ENCODE measurements at places on chromosomes 16 and 17. TPM values are rescaled to one million over a fixed set of nuclear protein-coding genes. Genes with fewer than 3 reads are reported as not detected.

Gene XYLT1
- 0.09 TPM for total RNA-seq

- H3K36me3 ChIP-seq = no peaks in the 10 kb centered on the region
- H3K27ac ChIP-seq = no peak overlapping the region
- DNase-seq = no peak
- H3K4me3 ChIP-seq = no peak overlapping the region
- H3K4me1 ChIP-seq = no peaks in the 10 kb centered on the region
Observed at GRCh38 chr16:17448640-17449638, 21.8 kb downstream of the XYLT1 start.

Gene CYGB
- 0.13 TPM for total RNA-seq

GRCh38 chr16:31696968-31697743 lies 169.5 kb downstream of the AHSP start:
- peak; percentile 70 for DNase-seq
- H3K4me3 ChIP-seq = no peak overlapping the region
- peaks cover 1% of the 10 kb centered on the region for H3K36me3 ChIP-seq
- no peak overlapping the region for H3K27ac ChIP-seq
- H3K27me3 ChIP-seq = no peaks in the 10 kb centered on the region

DNA sequence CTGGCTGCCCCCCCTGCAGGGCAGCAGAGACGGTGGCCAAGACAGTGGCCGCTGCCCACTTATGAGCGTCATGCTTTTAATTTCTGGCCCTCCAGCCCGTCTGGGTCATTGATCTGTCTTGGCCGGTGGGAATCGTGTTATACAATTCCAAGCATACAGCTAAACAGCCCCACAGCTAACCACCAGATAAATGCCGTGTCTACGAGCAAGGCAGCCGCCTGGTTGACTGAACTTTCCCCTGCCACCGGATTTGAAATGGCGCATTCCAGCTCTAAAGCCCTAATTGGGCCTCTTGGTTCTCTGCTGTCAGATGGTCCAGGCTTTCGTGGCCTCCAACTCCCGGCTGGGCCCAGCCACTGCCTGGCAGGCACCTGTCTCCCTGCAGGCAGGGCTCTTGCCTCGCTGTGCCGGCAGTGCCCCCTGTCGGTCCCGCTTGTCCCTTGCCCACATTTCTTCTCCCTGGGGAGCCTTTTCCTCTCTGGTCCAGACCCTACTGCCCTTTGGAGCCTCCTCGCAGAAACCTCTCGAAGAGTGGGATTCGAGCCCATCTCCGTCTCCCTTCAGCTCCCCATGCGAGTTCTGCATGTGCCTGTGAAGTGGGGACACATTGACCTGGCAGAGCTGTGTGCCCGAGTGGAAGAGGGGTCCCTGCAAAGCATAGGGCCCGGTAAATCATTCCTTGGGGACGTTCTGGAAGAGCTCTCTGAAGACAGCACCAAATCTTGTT lies 1.8 kb upstream of the RBFOX3 start:
- peak; percentile 80 for DNase-seq
- no peak overlapping the region for H3K4me3 ChIP-seq
- no peak overlapping the region for H3K27ac ChIP-seq
- peaks cover 12% of the 10 kb centered on the region for H3K4me1 ChIP-seq

DNA sequence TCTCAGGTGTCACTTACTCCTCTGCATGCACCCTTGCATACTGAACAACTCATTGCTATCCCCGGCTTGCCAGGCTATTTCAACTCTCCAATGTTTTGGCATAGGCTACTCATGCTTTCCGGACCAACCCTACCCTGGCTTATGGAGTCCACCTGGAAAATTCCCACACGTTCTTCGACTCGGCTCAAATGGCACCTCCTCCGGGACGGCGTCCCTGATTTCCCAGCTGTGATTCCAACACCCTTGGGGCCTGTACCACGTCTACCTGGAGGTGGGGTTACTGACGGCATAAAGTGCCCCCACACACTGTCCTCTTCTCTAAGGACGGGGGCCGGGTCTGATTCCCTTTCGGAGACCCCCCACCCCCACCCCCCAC lies 498 bp downstream of the SMYD4 start:
- no peaks in the 10 kb centered on the region for H3K27me3 ChIP-seq
- H3K27ac ChIP-seq = peak overlapping the region; percentile 55
- H3K4me1 ChIP-seq = peaks cover 8% of the 10 kb centered on the region
- H3K4me3 ChIP-seq = peak overlapping the region; percentile 81

Gene MAPT
- total RNA-seq = 1.1 TPM

Gene MT1E
- 0.74 TPM for total RNA-seq

GRCh38 chr16:11005611-11005975 lies 61.2 kb downstream of the CLEC16A start:
- H3K27ac ChIP-seq = no peak overlapping the region
- DNase-seq = no peak
- H3K4me3 ChIP-seq = no peak overlapping the region
- H3K36me3 ChIP-seq = peaks cover 20% of the 10 kb centered on the region

- no peak for DNase-seq
- 0 out of 2 replicates have a peak overlapping the region, but pooled peaks have one; percentile 8 for H3K4me3 ChIP-seq
- H3K36me3 ChIP-seq = no peaks in the 10 kb centered on the region
- H3K4me1 ChIP-seq = peaks cover 89% of the 10 kb centered on the region
- peak overlapping the region; percentile 73 for H3K27ac ChIP-seq
- H3K27me3 ChIP-seq = no peaks in the 10 kb centered on the region
Observed at GRCh38 chr16:75064403-75065148, 52.0 kb downstream of the LDHD start.

DNA sequence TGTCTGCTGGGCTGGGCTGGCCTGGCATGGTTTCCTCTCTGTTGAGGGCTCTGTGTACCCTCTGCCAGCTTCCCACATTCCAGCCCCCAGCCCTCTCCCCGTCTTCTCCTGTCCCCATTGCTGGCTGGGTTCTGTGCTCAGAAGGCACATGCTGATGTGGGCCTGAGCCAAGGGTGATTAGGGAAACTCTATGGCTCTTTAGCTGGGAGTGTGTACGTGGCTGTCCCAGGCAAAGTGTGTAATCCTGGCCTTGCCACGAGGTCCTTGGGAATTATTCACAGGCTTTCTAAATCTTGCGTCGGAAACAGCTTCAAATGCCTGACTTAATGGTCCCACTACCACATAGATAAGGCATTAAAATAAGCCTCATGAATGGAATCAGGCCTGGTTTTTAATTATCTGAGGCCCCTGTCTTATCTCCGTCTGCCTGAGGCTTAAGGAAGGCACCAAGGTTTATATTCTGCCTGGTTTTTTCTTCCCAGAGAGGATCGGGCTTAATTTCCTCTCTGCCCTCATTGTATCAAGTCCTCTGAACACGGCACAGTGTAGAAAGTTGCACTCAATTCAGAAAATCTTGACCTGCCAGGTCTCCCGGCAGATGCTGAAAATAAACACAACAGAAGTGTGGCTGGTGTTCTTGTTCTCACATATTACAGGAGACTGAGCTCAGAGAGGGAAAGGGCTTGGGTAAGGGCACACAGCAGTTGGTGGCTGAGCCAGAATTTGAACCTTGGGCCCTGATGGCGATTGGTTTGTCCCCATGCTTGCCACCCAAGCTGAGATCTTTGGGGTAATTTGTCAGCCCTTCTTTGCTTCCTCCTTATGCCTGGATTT lies 52.9 kb upstream of the LGALS9 start:
- H3K27ac ChIP-seq = peak overlapping the region; percentile 92
- peaks cover 36% of the 10 kb centered on the region for H3K36me3 ChIP-seq
- no peak for DNase-seq
- H3K4me1 ChIP-seq = peaks cover 74% of the 10 kb centered on the region

Gene SCN4A
- 1.4 TPM for total RNA-seq

- peak; percentile 79 for DNase-seq
- H3K27ac ChIP-seq = no peak overlapping the region
- H3K36me3 ChIP-seq = no peaks in the 10 kb centered on the region
- H3K4me1 ChIP-seq = peaks cover 9% of the 10 kb centered on the region
Observed at GRCh38 chr17:36629252-36629847, 28.0 kb downstream of the MRM1 start.

DNA sequence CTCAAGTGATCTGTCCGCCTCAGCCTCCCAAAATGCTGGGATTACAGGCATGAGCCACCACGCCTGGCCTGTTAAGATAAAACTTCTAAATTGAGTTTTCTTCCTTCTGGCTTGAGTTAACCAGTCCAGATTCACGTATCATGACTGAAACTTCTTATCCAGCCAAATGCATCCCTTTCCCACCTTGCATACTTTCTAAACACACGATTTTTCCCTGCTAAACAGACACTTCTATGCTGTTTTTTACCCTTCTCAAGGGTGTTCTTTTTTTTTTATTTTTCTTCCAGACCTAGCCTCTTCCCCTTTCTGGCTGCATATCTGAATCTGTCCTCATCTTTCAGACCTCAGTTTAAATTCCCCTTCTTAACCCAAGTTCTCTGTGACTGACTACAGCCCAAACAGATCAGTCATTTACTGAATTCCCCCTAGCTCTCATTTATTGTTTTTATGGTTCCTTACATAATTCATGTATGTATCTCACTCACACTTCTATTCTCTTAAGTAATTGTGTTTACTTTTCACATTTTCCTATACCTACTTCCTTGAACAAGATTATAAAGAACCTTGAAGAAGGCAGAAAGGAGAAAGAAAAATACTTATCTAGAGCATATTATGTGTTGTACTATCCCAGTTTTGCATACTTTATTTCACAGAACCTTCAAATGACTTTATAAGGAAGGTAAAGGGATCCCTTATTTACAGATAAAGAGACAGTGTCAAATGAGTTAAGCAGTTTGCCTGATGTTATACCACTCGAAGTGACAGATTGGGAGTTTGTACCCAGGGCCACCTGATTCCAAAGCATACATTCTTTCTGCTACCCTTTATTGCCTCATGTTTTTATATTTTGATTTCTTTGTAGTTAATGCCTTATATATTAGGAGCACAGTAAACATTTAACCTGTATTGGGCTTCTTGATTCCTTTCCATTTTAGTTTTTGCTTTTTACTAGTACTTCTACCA lies 5.2 kb downstream of the EVI2B start:
- H3K4me1 ChIP-seq = peaks cover 12% of the 10 kb centered on the region
- no peak overlapping the region for H3K4me3 ChIP-seq
- no peaks in the 10 kb centered on the region for H3K36me3 ChIP-seq
- peak overlapping the region; percentile 1 for H3K27ac ChIP-seq
- H3K27me3 ChIP-seq = no peaks in the 10 kb centered on the region
- DNase-seq = peak; percentile 16

- H3K4me3 ChIP-seq = no peak overlapping the region
- no peak overlapping the region for H3K27ac ChIP-seq
- peaks cover 75% of the 10 kb centered on the region for H3K36me3 ChIP-seq
Observed at GRCh38 chr17:76091526-76092286, 11.9 kb downstream of the EXOC7 start.

DNA sequence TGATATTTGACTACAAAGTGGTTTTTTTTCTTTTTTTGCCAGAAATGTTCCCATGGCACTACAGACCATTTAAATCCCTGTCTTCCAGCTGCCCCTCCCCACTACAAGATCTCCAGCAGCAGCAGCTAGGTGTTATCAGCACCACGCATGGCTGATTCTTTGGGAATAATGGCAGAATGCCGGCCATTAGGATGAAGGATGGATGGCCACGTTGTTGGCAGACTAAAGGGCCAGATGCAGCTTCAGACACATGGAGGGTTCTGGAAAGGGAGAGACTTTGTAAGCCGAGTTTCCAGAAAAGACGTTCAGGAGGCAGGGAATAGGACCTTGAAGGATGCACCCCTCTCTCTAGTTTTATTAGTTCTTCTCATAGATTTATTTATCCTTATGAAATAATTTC lies 10.3 kb upstream of the MED9 start:
- DNase-seq = no peak
- H3K4me1 ChIP-seq = no peaks in the 10 kb centered on the region
- H3K36me3 ChIP-seq = no peaks in the 10 kb centered on the region
- peaks cover 20% of the 10 kb centered on the region for H3K27me3 ChIP-seq
- H3K4me3 ChIP-seq = no peak overlapping the region

- peak within 1 kb of the TSS; percentile 64 for H3K27ac ChIP-seq
- DNase-seq = peak; percentile 96
- peaks cover 27% of the 10 kb centered on the region for H3K4me1 ChIP-seq
- peak within 1 kb of the TSS; percentile 73 for H3K4me3 ChIP-seq
- peaks cover 6% of the 10 kb centered on the region for H3K36me3 ChIP-seq
Observed at GRCh38 chr17:43546319-43547188, at the start of gene ETV4. Gene ETV4 (minus strand): TSS chr17:43546340. CDS start chr17:43545617, 723 bp downstream.

DNA sequence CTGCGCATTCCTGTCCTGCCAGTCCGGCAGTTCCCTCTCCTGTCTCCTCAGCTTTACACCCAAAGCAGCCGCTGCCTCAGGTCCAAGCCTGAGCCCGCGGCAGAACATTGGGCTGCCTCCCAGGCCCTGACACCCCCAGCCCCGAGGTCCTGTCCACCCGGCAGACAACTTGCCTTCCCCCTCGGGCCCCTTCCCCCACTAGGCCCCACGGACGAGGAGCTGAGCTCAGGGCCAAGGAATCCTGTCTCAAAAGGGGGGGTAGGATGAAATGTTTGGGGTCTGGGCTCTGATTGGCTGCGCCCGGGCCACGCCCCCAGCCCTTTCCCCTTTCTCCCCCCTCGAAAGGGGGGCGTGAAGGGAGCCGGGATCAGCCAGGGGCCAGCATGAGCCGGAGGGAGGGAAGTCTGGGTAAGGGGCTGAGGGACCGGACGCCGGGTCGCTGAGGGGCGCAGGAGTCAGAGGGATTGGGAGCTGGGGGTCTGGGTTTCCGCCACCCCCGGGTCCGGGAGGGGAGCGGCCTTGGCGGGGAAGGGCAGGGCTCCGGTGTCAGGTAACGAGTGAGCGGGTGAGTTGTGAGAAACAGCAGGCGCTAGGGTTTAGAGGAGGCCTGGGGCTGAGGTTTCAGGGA lies at the start of gene CTF1:
TSS of gene CTF1 (plus strand) at position 354 of the 628 bp plus-strand sequence. CDS start at position 384, 30 bp downstream.
- DNase-seq = peak; percentile 86
- H3K36me3 ChIP-seq = peaks cover 14% of the 10 kb centered on the region
- peaks cover 39% of the 10 kb centered on the region for H3K4me1 ChIP-seq
- H3K27ac ChIP-seq = peak within 1 kb of the TSS; percentile 90
- no peaks in the 10 kb centered on the region for H3K27me3 ChIP-seq
- peak within 1 kb of the TSS; percentile 60 for H3K4me3 ChIP-seq

DNA sequence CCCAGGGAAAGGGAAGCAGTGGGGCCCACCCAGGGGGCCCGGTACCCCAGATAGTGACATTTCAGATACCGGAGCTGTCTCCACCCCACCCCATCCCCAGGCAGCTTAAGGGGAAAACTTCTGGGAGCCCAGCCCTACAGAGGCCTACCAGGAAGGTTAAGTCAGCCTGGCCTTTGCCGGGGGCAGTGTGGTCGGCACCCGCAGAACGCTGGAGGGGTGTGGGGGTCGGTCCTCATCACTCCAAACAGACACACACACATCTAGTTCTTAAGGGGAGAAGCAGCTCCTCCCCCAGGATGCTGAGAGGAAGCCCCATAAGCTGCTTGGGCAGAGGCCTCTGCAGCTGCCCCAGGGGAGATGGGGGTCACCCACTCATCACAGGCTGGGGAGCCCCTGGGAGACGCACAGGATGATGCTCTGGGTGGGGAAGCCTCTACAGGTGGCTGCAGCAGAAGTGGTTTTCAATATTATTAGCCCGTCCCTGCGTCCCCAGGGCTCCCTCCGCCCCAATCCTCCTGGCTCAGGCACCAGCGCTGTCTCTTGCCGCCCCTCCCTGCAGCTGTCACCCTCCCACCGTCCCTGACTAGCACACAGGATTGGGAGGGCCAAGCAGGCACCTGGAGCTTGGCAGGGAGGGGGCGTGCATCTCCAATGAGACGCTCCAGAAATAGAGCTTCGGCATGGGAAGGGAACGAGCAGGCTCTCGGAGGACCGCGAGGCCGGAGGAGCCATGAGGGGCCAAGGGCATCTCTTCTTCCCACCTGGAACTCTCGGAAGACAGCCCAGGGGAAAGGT lies 1.4 kb upstream of the ABR start:
- no peak for DNase-seq

- no peaks in the 10 kb centered on the region for H3K4me1 ChIP-seq
- no peaks in the 10 kb centered on the region for H3K36me3 ChIP-seq
- no peak overlapping the region for H3K4me3 ChIP-seq
- no peak overlapping the region for H3K27ac ChIP-seq
- no peaks in the 10 kb centered on the region for H3K27me3 ChIP-seq
Observed at GRCh38 chr17:1960545-1960912, 64.6 kb downstream of the RTN4RL1 start.

Gene PRR29
- total RNA-seq = not detected
